NCI-H2029 treated with DMSO at 0.1 percent for 48 hours (cell line): ENCODE measurements at places on chromosomes 6 and 20.

DNA sequence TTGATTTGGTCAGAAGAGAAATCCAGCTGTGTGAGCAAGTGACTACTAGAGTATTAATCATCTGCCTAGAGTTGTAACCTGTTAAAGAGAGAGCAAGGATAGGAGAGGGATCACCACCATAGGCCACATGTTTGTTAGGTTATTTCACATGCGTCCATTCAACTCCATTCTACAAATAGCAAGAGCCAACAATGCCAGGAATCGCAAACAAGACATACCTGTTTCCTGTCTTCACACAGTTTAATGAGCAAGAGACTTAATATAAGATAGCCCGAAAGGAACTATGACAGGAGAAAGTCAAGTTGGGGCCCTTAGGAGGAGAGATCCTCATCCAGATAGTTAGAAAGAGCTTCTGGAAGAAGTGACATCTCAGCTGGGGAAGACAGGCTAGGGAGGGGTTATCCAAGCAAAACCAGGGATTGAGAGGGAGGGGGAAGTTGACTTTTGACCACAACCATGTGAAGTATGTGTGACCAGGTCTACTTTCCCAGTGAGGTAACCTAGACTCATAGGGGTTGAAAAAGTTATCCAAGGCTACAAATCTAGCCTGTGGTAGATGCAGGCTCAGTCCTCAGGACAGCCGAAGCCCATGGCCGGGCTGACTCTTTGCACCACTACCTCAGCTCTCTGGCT, 147.4 kb downstream of the ALDH8A1 start:
- DNase-seq = no peak

DNA sequence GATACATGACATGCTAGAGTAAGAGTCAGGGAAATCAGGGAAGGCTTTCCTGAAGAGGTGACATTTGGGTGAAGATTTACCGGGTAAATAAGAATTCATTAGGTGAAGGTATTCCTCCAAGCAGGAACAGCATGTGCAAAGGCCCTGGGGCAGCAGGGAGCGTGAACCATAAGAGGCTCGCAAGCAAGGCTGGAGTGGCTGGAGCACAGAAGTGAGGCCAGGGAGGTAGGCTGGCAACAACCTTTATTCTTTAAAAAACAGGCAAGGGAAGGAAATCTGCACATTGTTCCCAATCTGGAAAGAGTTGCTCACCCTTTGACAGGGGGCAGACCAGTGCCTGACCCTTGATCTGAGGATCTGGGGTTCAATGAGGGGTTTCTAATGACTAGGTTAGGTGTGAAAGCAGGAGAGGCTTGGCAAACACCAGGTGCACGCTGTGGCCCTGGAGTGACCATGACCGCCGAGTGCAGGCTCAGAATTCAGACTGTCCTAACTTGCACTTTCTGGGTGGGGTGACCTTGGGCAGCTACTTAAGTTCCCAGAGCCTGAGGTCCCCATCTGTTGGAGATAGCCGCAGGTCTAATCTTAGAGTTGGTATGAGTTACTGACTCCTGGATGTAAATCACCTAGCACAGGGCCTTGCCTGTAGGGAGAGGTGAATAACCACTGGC, 1.9 kb downstream of the KIAA1755 start:
- no peak for DNase-seq

- no peak for DNase-seq
Measured at GRCh38 chr20:62426699-62427131, 624 bp downstream of the RBBP8NL start.

GRCh38 chr6:4778086-4778485, 1.9 kb downstream of the CDYL start:
- DNase-seq = no peak

GRCh38 chr6:159267165-159267564, 98.0 kb downstream of the FNDC1 start:
- DNase-seq = no peak

DNA sequence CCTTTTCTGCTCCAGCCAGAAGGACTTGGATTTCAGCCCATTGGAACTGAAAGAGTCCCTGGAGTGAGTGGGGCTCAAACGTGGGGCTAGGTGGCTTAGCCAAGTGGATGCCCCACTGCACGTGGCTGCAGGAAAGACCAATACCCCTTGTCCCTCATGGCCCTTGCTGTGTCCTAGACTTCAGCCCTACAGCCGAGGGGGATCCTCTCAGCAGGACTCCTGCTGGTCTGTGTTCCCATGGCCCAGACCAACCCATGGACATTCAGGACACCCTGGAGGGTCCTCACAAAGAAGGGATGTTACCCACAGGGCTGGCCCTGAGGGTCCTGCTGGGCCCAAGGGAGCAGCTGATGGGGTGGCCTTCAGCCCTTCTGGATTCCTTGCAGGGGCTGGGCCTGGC, 30.0 kb upstream of the PHACTR3 start:
- no peak for DNase-seq

GRCh38 chr6:57069920-57070331, 20.1 kb upstream of the ZNF451 start:
- DNase-seq = no peak

- no peak for DNase-seq
Measured at GRCh38 chr6:106316375-106316766, 9.2 kb downstream of the ATG5 start.

DNA sequence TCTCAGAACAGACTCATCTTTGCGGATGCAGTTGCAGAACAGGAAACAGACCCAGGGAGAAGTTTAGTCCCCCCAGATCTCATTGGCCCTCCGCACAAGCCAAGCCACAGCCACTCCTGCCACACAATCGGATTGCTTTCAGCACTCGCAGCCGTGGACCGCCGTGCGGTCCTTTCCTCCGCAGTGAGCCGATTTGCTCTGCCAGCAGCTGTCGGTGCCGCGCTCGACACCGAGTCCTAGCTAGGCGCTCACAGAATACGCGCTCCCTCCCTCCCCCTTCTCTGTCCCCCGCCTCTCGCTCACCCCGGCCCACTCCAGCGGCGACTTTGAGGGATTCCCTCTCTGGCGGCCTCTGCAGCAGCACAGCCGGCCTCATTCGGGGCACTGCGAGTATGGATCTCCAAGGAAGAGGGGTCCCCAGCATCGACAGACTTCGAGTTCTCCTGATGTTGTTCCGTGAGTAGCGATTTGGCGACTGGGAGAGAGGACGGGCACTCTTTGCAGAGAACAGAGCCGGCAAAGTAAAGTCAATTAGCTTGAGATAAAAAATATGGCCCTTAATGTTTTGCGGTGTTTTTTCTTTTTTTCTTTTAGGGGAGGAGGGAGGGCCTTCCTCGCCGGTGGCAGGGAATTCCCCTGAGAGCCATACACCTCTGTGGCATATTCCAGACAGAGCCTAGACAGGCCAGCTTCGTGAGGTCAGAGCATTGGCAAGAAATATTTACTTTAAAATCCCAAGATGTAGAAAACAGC, at the start of gene LAMP5:
Gene LAMP5 (plus strand): TSS at position 130 of the 753 bp plus-strand sequence. CDS start 263 bp downstream, at position 393.
- no peak for DNase-seq

GRCh38 chr20:14832630-14833029, 495.2 kb upstream of the FLRT3 start:
- DNase-seq = no peak

- no peak for DNase-seq
Measured at GRCh38 chr20:64242797-64243475, 12.6 kb upstream of the PCMTD2 start.

DNA sequence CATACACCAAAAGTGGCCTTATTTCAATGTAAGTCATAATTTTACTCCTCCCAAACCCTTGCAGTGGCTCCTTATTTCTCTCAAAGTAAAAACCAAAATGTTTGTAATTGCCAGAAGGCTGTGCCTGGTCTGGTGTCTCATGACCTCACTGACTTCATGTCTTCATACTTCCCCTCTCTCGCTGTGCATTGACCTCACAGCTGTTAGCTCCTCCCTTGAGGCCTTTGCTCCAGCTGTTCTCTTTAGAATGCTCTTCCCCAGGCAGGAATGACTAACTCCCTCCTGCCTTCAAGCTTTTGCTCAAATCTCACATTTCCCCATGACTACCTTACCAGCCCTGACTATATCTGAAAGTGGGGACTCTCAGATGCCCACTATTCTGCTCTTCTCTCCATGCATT, 83.3 kb downstream of the MTFR2 start:
- no peak for DNase-seq

DNA sequence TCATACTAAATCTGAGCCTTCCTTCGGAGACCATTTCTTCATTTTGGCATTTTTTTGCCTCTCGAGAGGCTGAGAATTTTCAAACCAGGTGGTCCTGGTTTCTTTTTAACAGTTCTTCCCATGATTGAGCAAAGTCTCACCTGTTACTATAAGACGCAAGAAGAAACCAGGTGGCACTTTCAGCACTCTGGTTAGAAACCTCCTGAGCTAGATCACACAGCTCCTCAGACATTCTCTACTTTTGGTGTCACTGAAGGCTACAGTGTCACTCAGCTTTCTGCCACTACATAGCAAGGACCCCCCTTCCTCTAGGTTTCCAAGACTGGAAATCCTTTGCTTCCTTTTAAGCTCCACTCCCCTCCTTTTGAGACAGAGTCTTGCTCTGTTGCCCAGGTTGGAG, 7.3 kb downstream of the IFNGR1 start:
- DNase-seq = no peak

DNA sequence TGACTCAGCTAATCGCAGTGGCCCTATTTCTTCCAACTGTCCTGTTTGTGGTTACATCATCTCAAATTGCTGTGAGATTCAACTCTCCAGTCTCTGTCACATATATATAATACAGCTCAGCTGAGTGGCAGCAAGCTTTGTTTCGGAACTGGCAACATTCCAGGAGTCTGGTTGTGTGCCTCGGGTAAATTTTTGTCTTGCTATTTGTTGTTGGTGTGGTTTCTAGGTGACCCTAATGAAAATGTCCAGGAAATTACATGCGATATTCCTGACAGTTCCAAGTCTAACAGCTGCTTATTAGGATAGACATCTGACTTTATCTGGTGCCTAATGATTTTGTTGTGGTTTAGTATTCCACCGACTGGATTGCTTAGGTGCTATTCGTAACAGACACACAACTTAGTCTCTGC, 581.8 kb downstream of the CD109 start:
- DNase-seq = peak; percentile 53

DNA sequence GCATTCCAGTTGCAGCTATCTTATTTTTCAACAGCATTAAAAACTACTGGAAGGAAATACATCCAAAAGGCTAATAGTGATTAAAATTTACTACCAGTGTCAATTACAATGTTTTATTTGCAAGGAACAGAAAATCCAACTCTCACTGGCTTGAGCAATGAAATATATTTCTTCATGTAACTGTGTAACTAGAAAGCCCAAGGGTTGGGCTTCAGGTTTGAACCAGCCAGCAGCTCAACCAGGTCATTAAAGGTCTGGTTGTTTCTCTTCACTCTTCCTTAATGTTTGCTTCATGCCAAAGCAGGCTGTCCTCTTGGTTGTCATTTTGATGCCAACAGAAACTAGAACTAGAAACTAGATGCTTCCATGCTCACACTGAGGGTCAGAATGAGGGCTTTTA, 437.7 kb downstream of the PLCB1 start:
- DNase-seq = no peak

GRCh38 chr6:160127270-160128124, 5.9 kb downstream of the SLC22A1 start:
- DNase-seq = no peak

DNA sequence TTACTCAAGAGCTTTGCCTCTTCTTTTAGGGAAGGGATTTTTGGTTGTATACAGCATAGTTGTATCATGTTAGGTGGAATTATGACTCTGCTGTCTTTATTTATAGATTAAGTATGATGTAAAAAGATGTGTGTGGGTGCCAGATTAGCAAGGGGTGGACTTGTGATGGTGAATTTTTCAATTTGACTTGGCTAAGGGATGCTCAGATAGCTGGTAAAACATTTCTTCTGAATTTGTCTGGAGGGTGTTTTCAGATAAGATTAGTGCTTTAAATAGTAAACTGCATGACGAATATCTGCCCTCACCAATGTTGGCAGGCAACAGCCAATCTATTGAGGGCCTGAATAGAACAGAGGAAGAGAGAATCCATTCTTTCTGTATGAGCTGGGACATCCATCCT, 173.3 kb upstream of the TNFAIP3 start:
- DNase-seq = no peak

DNA sequence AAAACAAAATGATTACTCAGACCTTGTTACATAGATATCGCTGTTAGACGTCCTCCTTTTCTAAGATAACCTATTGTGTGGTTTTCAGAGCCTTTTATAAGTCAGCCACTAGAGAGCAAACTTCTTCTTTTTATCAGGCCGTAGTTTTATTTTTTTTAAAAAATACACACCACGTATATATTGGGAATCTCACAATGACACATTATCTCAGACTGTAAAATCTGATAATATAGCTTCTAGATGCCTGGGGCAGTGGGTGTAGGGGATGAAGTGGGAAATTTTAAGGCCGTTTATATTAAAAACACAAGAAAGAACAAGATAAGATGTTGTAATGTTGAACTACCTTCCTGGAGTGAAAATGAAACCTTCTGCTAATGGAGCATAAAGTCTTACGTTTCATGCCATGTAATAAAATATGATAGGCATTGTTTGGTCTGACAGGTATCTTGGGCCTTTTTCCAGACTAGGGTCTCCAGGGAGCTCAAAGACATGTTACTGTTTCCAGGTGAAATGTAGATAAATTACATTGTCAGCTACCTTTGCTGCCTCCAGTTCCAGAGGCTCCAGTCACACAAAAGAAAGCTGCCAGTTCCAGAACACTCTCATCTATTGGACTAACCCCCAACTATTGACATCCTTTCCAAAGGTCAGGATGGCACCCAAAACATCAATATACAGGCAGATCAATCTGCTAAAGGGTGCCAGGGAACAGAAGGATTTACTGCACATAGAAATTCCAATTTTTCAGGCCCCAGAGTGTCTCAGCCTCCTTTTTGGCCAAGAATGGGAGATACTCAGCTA, 130.2 kb upstream of the AKIRIN2 start:
- peak; percentile 15 for DNase-seq

DNA sequence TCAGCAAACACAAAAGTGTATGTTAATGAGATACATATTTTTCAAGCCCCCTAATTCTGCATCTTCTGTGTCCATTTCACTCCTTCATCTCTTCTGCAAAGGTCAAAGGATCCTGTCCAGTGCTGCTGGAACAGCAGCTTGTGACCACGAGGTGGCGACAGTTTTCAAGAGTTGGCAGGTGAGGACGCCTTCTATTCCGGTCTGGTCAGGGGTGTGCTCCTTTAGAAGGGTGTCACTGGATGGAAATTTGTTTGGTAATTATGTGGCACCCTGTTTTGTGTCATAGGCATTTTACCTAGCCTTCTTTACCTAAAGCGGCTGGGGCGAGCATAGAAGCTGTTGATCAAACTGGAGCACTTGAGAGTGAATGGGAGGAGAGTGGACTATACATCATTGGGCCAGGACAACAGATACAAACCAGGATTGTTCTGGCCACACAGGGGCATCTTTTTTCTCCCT, 32.9 kb upstream of the ERVFRD-1 start:
- peak; percentile 82 for DNase-seq

GRCh38 chr6:1774226-1774915, 164.7 kb downstream of the FOXC1 start:
- no peak for DNase-seq

DNA sequence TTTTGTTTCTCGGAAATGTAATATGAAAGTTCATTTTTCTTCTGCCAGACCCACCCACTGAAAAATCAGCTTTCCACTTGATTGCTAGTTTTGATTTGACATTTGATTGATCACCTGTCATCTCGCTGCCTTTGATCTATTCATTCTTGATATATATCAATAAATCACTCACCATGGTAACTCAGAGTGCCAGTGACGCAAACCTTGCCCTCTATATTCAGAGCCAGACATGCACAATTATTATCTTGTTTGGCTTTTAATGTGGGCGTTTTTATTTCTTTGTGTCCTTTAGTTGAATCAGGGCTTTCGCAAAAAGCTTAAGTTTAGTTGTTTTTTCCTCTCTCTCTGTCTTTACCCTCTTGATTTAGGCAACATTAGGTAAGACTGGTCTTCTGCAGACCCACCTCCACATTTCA, 2.0 kb downstream of the TSHZ2 start:
- peak; percentile 36 for DNase-seq

GRCh38 chr6:157539421-157539822, 158.4 kb downstream of the ZDHHC14 start:
- no peak for DNase-seq
